IPS-NIHi11 (cell line): ENCODE measurements at places on chromosomes 5 and 9.

DNA sequence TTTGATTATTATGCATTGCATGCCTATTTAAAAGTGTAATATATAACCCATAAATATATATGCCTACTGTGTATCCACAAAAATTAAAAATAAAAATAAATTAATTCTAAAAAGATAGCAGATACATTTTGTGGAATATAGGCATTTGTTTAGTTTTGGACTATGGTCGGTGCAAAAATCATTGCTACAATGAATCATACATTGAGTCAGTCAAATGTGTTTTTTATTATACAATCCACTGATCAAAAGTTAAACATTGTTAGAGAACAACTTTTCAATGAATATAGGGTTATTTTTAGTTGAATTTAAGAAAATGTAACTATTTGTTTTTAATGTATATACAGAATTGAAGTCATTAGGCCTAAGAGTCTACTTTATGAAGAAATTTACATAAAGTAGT lies 885.9 kb downstream of the EFNA5 start:
- no peak for DNase-seq

GRCh38 chr5:151740336-151740942 lies 18.0 kb downstream of the ATOX1 start:
- peak; percentile 84 for DNase-seq

DNA sequence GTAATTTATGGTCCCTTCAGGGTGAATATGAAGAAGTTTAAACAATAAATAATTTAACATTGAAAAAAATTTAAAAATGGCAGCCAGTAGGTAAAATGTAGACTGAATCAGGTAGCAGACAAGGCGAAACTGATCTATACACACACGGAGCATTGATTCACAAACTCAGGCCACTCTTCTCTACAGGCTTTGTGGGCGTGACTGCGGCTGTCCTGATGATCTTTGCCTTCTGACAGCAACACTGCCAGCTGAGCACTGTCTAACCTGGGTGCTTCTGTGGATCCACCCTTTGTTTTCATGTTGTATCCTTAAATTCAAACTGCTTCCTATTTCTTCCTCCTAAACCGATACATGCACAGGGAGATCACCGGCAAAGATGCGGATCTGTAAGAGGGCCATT lies 315.4 kb upstream of the ADCY2 start:
- DNase-seq = no peak

DNA sequence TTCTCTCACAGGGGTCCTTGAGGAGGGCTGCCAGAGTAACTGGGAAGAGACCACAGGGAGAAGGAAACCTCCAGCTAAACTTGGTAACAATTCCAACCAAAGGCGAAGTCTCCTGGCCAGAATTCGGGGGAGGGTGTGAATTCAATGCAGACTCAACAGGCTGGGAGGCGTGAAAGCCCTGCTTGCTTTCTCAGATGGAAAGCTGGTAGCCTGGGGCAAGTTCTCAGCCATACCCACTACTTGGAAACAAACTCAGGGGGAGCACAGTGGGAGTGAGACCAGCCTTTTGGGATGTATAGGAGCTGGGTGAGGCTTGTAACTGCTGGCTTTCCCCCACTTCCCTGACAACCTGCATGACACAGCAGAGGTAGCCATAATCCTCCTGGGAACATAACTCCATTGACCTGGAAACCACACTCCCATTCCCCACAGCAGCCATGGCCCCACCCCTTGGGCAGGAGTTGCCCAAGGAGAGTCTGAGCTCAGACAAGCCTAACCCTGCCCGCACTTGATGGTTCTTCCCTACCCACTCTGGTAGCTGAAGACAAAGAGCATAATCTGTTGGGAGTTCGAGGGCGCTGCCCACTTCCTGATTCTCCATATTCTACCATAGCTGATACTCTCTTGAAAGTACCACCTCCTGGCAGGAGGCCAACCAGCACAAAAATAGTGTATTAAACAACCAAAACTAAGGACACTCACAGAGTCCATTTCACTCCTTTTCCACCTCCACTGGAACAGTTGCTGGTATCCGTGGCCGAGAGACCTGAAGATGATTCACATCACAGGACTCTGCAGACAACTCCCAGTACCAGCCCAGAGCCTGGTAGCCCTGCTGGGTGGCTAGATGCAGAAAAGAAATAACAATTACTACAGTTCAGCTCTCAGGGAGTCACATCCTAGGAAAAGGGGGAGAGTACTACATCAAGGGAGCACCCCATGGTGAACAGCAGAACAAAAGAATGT lies 123.8 kb downstream of the FAM170A start:
- no peak for DNase-seq

DNA sequence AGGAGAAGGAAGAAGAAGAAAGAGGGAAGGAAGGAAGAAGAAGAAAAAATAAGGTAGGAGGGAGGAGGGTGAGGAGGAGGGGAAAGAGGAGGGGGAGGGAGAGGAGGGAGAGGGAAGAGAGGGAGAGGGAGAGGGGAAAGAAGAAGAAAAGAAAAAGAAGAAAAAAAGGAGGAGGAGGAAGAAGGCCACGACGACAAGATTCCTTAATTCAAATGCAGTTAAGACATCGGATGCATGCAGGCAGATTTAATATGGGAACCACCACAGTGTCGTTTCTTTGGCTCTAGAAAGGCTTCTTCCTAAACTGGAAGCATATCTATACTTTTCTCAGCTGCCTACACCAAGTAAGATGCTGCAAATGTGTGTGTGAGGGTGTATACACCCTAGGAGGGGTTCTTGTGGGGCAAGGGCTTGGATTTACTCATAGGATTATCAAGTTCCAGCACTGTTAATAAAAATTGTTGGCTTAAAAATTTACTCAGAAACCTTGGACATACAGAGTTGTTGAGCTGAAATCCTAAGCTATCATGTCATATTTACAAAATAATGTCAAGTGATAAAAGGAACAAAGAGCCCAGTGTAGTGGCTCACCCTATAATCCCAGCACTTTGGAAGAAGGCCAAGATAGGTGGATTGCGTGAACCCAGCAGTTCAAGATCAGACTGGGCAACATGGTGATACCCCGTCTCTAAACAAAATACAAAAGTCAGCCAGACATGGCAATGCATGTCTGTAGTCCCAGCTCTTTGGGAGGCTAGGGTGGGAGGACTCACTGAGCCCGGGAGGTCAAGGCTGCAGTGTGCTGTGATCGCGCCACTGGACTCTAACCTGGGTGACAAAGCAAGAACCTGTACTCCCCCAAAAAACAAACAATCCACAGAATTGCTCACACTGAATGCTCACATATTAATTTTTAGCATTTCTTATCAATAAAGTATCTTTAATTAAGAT lies 108.5 kb downstream of the UBAP2 start:
- no peak for DNase-seq

- DNase-seq = no peak
Observed at GRCh38 chr5:84437673-84438315, 53.1 kb upstream of the EDIL3 start.

GRCh38 chr5:152532714-152533113 lies 127.6 kb upstream of the NMUR2 start:
- peak; percentile 48 for DNase-seq

DNA sequence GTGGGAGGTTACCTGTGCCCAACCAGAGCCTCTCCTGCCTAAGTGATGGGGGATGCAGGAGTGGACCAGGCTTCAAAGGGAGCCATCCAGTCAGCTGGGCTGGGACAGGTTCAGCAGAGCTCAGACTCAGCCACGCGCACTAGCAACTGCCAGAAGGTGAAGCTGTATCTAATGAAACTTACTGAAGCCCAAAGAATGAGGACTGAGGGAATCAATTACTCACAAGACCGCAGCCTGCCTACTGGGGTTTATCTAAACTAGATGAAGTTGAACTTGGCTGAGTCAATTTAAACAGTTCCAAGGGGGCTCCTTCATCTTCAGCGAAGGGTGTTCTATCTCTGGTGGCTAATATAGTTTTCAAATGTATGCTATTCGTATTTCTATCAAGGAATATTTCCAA lies 11.4 kb downstream of the HAND1 start:
- no peak for DNase-seq

GRCh38 chr5:180080486-180081280 lies 9.1 kb upstream of the RNF130 start:
- DNase-seq = no peak

GRCh38 chr5:142425286-142426065 lies 100.7 kb upstream of the SPRY4 start:
- no peak for DNase-seq

GRCh38 chr5:108898707-108899106 lies 151.0 kb downstream of the FER start:
- no peak for DNase-seq

GRCh38 chr9:101618698-101619097 lies 23.9 kb upstream of the PPP3R2 start:
- DNase-seq = no peak

- DNase-seq = no peak
Observed at GRCh38 chr5:14032918-14033317, 88.4 kb upstream of the DNAH5 start.

- DNase-seq = no peak
Observed at GRCh38 chr9:96553070-96553469, 66.6 kb downstream of the CDC14B start.

DNA sequence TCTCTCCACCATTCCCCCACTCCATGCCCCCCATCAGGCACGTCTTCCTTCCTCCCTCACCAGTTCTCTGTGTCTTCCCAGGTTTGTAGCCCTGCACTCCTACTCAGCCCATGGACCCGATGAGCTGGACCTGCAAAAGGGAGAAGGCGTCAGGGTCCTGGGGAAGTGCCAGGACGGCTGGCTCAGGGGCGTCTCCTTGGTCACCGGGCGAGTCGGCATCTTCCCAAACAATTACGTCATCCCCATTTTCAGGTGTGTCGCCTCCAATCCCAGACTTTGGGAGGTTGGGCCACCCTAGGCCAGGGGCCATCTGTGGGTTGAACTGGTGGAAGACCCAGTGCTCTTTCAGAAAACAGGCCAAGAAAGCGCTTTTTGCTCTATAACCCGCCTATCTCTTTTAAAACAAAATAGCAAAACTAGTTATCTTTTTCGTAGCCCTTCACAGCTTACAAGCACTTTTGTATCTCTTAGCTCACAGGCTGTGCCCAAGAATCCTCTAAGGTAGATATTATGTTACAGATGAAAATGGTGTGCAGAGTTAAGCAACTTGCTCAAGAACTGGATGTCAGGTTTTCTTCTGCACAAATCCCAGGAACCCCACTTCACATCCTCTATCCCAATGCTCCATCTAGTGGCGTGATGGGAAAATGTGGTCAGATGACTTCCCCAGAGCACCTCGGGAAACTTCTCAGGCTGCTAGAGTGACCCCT lies 56.2 kb downstream of the PLAC8L1 start:
- DNase-seq = peak; percentile 87

DNA sequence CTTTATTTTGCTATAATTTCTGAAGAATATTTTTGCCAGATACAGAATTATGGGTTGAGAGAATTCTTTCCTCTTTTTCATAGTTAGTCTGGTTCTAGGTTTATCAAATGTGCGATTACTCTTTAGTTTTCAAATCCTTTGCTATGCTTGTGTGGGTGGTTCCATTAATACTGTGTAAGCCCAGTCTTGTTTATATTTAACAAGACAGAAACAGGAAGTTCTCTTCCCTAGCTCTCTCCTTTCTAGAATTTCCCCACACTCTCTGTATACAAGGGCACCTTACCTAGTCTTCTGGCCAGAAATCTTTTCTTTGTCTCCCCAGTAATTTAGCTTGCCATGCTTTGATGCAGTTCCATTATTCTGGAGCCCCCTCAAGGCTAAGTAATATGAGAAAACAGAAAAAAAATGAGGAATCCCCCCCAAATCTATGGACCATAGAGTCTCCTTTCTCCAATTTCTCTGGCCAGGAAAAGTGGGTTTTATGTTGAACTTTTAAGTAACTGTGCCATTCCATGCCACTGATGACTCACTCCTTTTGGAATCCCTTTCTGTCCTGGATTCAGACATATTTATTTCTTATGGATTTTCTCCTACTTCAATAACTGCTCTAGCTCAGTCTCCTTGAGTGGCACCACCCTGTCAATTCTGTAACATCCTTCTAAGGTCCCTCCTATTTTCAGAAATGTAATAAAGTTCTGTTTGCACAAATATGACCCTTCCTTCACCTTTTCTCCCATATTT lies 1714.1 kb downstream of the EFNA5 start:
- DNase-seq = no peak

- DNase-seq = no peak
Observed at GRCh38 chr9:120184266-120184665, 395.7 kb downstream of the CDK5RAP2 start.

DNA sequence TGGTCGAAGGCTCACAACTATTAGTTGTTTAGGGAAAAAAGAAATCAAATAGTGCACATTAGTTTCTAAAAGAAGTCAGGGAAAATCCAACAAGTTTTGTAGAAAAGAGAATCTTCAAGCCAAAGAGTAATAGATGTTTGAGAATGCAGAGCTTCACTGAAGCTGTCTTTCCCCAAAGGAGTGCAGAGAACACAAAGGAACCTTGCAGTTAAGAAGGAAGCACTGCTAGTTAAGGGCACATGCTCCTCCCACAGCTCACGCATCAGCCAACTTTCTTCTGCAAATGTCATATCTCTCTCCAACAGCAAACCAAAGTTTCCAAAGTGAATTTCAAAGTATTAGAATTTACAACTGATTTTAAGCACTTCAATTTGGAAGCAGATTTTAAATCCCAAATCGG lies 116.4 kb upstream of the FST start:
- no peak for DNase-seq

DNA sequence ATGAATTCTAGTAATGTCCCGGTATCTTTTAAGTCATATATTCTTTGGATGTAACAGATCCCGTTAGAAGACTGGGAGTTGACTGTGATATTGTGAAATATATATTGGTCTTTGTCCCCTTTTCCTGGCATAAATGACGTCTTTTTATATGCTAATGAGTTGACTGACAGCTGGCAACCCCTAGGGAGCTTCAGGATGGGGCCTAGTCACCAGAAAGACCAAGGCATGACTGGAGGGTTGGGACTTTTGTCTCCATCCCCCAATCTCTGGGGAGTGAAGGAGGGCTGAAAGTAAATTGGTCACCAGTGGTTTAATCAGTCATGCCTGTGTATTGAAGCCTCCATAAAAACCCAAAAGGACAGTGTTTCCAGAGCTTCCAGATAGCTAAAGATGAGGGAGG lies 241.6 kb downstream of the PJA2 start:
- DNase-seq = no peak

DNA sequence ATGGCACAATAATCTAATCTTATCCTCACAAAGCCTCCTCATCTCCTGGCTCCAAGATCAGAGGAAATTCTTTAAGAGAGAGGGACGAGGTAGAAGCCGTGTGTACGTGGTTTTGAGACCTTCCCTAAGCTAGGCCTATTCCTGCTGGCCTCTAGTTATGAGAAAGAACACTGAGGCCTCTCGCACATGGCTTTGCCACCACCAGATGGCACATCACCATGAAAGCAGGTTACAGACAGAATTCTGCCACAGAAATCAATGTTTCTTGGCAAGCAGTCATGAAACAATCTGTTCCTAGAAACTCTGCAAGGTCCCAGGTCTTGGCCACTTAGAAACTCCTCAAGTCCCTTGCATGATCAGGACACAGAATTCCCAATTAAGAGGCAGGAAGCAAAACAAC lies 268.2 kb upstream of the TAS2R1 start:
- peak; percentile 46 for DNase-seq

DNA sequence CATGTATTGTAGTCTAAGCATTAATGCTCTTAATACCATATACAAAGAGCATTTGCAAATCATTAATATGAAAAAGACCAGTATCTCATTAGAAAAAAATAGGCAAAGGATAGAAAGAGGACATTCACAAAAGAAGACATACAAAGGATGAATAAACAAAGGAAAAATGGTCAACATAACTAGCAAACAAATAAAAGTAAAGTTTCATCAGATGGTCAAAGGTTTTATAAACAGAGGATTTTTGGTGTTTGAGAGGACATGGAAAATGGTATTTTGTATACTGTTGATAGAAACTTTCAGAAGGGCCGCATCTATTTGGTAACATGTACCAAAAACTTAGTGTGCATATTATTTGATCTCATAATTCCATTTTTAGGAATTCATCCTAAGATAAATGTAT lies 414.8 kb downstream of the PIK3R1 start:
- DNase-seq = no peak
